ENCODE measurements at places on chromosomes 1 and 21.

- DNase-seq, result no peak
Observed at GRCh38 chr1:114390361-114390760, 120.6 kb downstream of the TRIM33 start.

- no peak for DNase-seq
Observed at GRCh38 chr1:23664837-23665795, 26.5 kb upstream of the RPL11 start.

GRCh38 chr1:55860798-55861519 is 645.8 kb upstream of the USP24 start:
- no peak for DNase-seq

GRCh38 chr1:45654540-45655280 is 30.9 kb upstream of the CCDC17 start:
- no peak for DNase-seq

DNA sequence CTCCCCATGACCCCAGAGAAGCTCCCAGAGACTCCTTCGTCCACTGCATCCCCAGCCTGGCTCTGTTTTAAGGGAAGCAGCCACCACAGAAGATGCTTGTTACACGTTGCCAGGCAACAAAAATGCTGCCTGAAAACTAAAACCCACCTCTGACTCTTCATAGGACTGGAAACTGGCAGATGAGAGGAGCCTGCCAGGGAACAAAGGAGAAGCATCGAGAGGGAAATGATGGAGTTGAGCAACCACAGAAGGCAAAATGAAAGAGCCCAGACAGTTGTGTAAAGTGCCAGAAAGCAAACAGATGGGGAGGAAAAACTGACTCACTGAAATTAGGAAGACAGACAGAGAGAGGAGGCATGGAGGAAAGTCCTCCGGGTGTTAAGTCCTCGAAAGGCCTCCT is 118.4 kb downstream of the KCNN3 start:
- DNase-seq, result peak; percentile 99

Data from NCI-H187 treated with DMSO at 0.1 percent for 48 hours (cell line).